ENCODE measurements at places on chromosomes 2 and 18.

GRCh38 chr2:206213514-206213845, 53.8 kb downstream of the EEF1B2 start:
- no peak for DNase-seq

DNA sequence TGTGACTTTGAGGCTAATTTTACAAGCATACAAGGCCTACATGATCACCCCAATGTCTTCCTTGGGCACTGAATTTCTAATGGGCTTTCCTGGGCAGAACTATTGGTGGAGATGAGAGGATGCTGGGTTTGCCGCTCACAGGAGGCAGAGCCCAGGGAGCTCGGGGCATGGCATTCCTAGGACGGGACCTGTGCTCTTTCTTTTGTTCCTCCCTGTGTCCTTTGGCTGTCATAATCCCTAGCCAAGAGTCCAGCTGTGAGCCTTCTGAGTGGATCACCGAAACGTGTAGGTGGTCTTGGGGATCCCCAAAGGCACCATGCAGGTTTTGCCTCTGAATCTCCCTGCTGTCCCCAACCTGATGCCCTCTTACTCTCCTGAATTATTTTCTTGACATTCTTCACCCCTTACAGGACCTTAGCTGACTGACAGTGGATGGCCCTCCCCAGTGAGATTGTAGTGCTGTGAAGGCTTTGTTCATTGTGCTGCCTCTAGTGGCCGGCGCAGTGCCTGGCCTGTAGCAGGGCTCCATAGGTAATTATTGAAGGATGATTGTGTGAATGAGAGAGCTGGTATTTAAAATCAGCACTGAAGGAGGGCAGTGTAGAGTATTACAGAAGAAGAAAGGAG, 221.9 kb downstream of the ZNF407 start:
- DNase-seq: no peak

GRCh38 chr18:8703092-8703709, 2.2 kb upstream of the MTCL1 start:
- no peak for DNase-seq

GRCh38 chr2:62339413-62339812, 143.5 kb downstream of the B3GNT2 start:
- no peak for DNase-seq

GRCh38 chr2:234339501-234339900, 157.4 kb downstream of the ARL4C start:
- DNase-seq: no peak

DNA sequence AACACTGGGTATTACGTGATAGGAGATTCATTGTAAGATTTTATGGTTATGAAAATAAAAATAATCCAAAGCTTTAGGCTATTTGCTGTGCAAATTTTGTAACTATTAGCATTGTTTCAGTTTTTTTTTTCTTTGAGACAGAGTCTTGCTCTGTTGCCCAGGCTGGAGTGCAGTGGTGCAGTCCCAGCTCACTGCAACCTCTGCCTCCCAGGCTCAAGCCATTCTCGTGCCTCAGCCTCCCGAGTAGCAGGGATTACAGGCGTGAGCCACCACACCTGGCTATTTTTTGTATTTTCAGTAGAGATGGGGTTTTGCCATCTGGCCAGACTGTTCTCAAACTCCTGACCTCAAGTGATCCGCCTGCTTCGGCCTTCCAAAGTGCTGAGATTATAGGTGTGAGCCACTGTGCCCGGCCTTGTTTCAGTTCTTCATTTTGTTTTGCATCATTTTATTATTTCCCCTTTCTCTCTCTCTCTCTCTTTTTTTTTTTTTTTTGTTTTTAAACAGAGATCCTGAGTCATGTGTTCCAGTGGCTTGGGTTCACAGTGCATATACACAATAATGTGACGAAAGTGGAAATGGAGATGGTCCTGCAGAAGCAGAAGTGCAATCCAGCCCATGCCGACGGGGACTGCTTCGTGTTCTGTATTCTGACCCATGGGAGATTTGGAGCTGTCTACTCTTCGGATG, 25.8 kb downstream of the CASP10 start:
- no peak for DNase-seq

GRCh38 chr2:154477319-154477718, 221.2 kb upstream of the KCNJ3 start:
- no peak for DNase-seq

GRCh38 chr2:65017335-65017734, 28.1 kb downstream of the SLC1A4 start:
- DNase-seq: no peak

All from fibroblast of mammary gland (primary cell).